ENCODE measurements at places on chromosomes 12 and 14. TPM values are rescaled to one million over a fixed set of nuclear protein-coding genes. Genes with fewer than 3 reads are reported as not detected.

DNA sequence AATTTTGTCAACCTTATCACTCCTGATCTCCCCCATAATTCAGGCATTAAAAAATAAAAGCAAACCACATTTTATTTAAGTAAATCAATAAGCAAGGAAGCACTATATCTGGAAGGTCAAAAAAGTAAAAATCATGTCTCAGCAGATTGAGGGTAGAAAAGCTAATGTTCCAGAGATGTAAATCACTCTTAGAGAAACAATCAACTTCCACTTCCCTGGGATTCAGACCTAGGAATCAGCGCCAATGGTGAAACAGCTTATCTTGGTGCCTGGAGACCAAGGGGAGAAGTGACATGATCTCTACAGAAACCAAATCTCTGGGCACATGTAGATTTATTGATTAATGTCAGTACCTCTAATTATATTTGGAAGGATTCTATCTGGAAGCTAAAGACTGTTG, 10.9 kb upstream of the SNX6 start:
- no peaks in the 10 kb centered on the region for H3K36me3 ChIP-seq
- no peaks in the 10 kb centered on the region for H3K27me3 ChIP-seq
- DNase-seq: no peak
- H3K4me3 ChIP-seq: no peak overlapping the region
- H3K27ac ChIP-seq: no peak overlapping the region

DNA sequence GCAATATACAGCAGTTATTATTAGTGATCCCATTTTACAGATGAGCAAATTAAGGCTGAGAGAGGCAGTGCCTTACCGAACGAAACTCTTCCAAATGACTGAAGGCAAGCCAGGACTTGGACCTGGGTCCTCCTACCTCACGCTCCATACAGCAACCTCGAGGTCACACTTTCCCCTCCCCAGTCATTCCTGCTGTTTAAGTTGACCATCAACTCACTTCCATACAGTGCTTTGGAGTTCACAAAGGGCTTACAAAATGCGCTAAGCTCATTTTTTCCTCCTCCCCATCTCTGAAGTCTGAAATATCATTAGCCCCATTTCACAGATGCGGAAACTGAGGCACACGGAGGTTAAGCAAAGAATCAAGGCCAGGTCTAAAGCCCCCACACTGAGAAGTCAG, 4.3 kb downstream of the HNF1A start:
- H3K4me1 ChIP-seq: no peaks in the 10 kb centered on the region
- no peaks in the 10 kb centered on the region for H3K36me3 ChIP-seq
- no peak for DNase-seq
- no peak overlapping the region for H3K4me3 ChIP-seq

Gene TSPAN9
- total RNA-seq: 51.1 TPM

Gene COCH
- total RNA-seq: 7.0 TPM

Gene TAS2R10
- 0.34 TPM for total RNA-seq

Gene KLHL42
- total RNA-seq: 24.3 TPM

- H3K4me1 ChIP-seq: peaks cover 15% of the 10 kb centered on the region
- H3K27me3 ChIP-seq: no peaks in the 10 kb centered on the region
- no peak for DNase-seq
- H3K36me3 ChIP-seq: no peaks in the 10 kb centered on the region
- no peak overlapping the region for H3K27ac ChIP-seq
- H3K4me3 ChIP-seq: no peak overlapping the region
Observed at GRCh38 chr12:117967512-117967911, 1.3 kb downstream of the KSR2 start.

Gene CD69
- 84.8 TPM for total RNA-seq

Gene LYZ
- 941 TPM for total RNA-seq

DNA sequence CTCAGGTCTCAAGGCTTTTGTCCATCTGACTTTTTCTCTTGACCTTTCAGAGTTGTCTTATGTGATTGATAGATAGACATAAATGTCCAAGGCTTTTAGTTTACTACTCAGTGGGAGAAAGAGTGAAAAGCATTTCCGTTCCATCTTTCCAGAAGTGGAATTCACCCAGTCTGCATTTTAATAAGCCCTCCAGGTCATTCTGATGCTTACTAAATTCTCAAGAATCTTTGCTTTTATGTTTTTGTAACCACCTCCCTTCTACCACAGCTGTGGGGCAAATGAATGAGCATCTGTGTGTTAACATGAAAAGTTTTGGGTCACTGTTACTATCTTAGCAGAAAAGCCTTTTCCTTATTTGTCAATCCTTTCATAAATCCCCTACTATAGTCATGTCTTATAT, 251.4 kb downstream of the LRIG3 start:
- no peak for DNase-seq
- H3K36me3 ChIP-seq: no peaks in the 10 kb centered on the region
- no peaks in the 10 kb centered on the region for H3K27me3 ChIP-seq
- H3K4me1 ChIP-seq: no peaks in the 10 kb centered on the region
- H3K4me3 ChIP-seq: no peak overlapping the region

Gene CEP290
- total RNA-seq: 15.7 TPM

- peaks cover 100% of the 10 kb centered on the region for H3K36me3 ChIP-seq
- no peak overlapping the region for H3K4me3 ChIP-seq
- H3K27ac ChIP-seq: no peak overlapping the region
- no peaks in the 10 kb centered on the region for H3K27me3 ChIP-seq
- peaks cover 14% of the 10 kb centered on the region for H3K4me1 ChIP-seq
- no peak for DNase-seq
Observed at GRCh38 chr12:55942055-55942454, 11.1 kb downstream of the DGKA start.

DNA sequence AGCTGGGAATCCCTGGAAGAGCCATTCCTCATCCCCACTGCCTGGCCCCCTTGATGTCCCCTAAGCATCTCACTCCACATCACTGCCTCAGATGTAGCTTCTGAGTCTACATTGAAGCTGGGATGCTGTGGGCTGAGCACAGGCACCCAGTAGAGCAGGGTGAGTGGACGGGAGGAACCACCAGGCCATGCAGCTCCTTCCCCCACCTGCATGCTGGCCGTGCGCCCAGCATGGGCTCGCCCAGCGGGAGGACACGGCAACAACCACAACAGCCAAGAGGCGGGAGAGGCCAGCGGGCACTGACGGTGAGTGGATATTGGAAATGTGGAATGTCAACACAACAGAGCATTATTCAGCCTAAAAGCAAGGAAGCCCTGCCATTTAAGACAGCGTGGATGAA, 310.9 kb downstream of the ADGRD1 start:
- no peaks in the 10 kb centered on the region for H3K27me3 ChIP-seq
- no peak overlapping the region for H3K27ac ChIP-seq
- no peaks in the 10 kb centered on the region for H3K4me1 ChIP-seq
- no peak overlapping the region for H3K4me3 ChIP-seq
- peak; percentile 55 for DNase-seq
- H3K36me3 ChIP-seq: no peaks in the 10 kb centered on the region

DNA sequence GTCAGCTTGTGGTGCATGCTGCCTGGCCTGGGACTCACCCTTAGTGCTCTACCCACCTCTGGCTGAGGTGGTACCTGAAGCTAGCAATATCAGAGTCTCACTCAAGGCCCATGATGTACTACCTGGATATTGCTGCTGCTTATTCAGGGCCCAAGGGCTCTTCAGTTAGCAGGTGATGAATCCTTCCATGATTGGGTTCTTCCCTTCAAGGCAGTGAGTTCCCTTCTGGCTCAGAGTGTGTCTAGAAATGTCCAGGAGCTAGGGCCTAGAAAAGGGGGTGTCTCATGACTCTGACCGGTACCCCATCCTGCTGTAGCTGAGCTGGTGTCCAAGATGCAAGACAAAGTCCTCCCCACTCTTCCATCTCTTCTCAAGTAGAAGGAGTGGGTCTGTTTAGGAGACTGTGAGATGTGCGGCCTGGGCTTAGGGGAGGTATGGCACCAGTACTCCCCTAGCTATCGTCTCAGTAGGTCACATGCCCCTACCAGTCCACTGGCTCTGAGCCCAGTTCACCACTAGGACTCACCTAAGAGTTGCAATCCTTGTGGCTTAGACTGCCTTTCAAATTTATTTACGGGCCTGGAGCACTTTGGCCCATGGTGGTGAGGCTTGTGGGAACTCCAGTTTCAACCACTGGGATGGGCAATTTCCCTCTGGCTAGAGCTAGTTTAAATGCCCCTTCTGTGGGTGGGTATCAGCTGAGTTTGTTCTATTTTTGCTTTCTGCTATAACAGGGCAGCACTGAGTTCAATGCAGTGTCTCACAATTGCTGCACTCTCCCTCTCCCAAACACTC, 12.2 kb downstream of the PRORP start:
- DNase-seq: no peak
- H3K4me3 ChIP-seq: no peak overlapping the region

- H3K4me3 ChIP-seq: no peak overlapping the region
- DNase-seq: peak; percentile 82
- H3K27ac ChIP-seq: peak overlapping the region; percentile 52
- H3K27me3 ChIP-seq: no peaks in the 10 kb centered on the region
- H3K36me3 ChIP-seq: peaks cover 66% of the 10 kb centered on the region
- peaks cover 6% of the 10 kb centered on the region for H3K4me1 ChIP-seq
Observed at GRCh38 chr12:56593909-56594621, 36.1 kb downstream of the BAZ2A start.

DNA sequence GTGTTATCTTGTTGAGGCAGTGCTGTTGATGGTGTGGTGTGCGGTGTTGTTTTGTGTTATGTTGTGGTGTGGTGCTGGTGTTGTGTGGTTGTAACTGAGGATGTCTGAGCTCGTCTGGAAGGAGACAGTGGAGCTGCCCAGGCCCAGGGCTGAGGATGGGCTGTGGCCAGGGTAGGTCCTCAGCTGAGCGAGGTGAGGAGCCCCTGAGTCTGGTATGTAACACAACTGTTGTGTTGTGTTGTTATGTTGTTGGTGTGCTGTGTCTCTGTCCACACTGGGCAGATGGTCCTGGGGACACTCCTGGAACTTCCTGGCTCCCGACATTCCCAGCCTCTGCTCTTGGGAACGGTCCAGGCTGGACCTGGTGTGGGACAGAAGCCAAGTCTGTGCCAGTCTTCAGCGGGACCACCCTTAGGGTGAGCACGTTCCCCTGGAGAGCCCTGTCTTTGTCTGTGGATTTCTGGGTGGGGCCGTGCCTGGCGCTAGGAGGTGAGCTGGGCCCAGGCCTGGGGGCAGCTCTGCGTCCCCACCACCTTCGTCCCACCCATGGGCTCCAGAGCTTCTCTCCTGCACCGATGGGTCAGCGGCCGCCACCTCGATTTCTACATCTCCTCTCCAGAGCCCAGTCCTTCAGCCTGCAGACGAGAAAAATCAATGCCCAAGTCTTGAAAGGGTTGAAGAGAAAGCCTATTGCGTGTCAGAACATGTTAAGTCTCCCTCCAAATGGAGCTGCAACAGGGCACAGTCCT, 27.4 kb upstream of the SFSWAP start:
- DNase-seq: peak; percentile 59
- no peak overlapping the region for H3K27ac ChIP-seq
- H3K27me3 ChIP-seq: no peaks in the 10 kb centered on the region
- H3K4me1 ChIP-seq: peaks cover 15% of the 10 kb centered on the region

GRCh38 chr14:96442355-96442754, 50.4 kb downstream of the AK7 start:
- DNase-seq: no peak
- no peaks in the 10 kb centered on the region for H3K36me3 ChIP-seq
- no peaks in the 10 kb centered on the region for H3K4me1 ChIP-seq
- no peak overlapping the region for H3K4me3 ChIP-seq
- H3K27me3 ChIP-seq: no peaks in the 10 kb centered on the region
- H3K27ac ChIP-seq: no peak overlapping the region

Gene CDKN1B
- 90.8 TPM for total RNA-seq

- H3K4me1 ChIP-seq: no peaks in the 10 kb centered on the region
- DNase-seq: no peak
- no peak overlapping the region for H3K27ac ChIP-seq
- no peak overlapping the region for H3K4me3 ChIP-seq
- no peaks in the 10 kb centered on the region for H3K27me3 ChIP-seq
- H3K36me3 ChIP-seq: no peaks in the 10 kb centered on the region
Observed at GRCh38 chr12:43883311-43883710, 47.4 kb downstream of the TMEM117 start.

- DNase-seq: no peak
- peak overlapping the region; percentile 22 for H3K4me3 ChIP-seq
- no peaks in the 10 kb centered on the region for H3K27me3 ChIP-seq
- peaks cover 7% of the 10 kb centered on the region for H3K4me1 ChIP-seq
- H3K36me3 ChIP-seq: no peaks in the 10 kb centered on the region
- peak overlapping the region; percentile 99 for H3K27ac ChIP-seq
Observed at GRCh38 chr14:91061056-91061887, 831 bp upstream of the RPS6KA5 start.

Gene HOXC6
- 0.29 TPM for total RNA-seq

DNA sequence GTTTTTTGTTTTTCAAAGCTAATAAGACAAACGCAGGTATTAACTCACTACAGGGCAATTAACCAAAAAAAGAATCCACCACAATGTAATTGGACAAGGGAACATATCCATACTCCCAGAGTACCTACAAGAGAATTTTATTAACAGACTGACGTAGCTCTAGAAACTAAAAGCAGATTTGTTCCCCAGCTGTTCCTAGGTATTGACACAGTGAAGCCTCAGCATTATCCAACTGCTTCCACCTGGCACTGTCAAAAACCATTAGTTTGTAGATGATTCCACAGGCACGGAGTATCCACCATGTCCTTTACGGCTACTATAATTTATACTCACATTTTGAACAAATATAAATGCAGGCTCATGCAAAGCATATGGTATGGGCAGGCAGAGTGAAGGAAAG, 22.3 kb downstream of the PPM1H start:
- no peak overlapping the region for H3K27ac ChIP-seq
- no peaks in the 10 kb centered on the region for H3K4me1 ChIP-seq
- no peaks in the 10 kb centered on the region for H3K27me3 ChIP-seq
- H3K4me3 ChIP-seq: no peak overlapping the region
- DNase-seq: no peak

Gene CAPZA3
- total RNA-seq: not detected

DNA sequence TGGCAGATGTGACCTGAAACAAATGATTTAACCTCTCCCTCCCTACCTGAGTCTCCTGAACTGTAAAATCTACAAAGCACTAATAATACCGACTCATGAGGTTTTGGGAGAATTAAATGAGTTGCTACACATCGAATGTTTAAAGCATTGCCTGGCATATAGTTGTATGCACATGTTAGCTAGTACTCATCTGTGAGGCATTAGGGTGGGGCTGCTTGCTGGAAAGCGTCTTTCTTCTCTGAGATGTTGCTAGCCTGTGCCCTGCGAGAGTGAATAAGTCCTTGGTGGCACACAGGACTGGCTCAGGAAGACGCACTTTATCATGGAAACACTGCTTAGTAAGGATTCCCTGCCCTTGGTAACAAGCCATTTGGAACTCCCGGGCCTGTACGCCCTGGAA, 6.1 kb downstream of the RAPGEF3 start:
- peaks cover 42% of the 10 kb centered on the region for H3K36me3 ChIP-seq
- H3K4me1 ChIP-seq: peaks cover 75% of the 10 kb centered on the region
- DNase-seq: no peak

Gene CMA1
- total RNA-seq: not detected

DNA sequence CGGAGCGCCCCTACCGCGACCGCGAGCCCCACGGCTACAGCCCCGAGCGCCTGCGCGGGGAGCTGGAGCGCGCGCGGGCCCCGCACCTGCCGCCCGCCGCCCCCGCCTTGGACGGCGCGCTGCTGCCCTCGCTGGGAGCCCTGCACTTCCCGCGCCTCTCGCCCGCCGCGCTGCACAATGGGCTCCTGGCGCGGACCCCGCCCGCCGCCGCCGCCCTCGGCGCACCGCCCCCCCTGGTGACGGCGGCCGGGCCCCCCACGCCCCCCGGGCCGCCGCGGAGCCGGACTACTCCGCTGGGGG, 27.0 kb downstream of the LRCOL1 start:
- no peaks in the 10 kb centered on the region for H3K4me1 ChIP-seq
- peaks cover 8% of the 10 kb centered on the region for H3K36me3 ChIP-seq
- no peak overlapping the region for H3K27ac ChIP-seq
- no peak overlapping the region for H3K4me3 ChIP-seq

GRCh38 chr12:31228811-31229792, 96.8 kb downstream of the SINHCAF start:
- no peak for DNase-seq
- H3K4me3 ChIP-seq: no peak overlapping the region
- H3K4me1 ChIP-seq: no peaks in the 10 kb centered on the region
- no peaks in the 10 kb centered on the region for H3K27me3 ChIP-seq
- H3K27ac ChIP-seq: no peak overlapping the region
